K562 (cell line): ENCODE measurements at places on chromosomes 7 and 10.

DNA sequence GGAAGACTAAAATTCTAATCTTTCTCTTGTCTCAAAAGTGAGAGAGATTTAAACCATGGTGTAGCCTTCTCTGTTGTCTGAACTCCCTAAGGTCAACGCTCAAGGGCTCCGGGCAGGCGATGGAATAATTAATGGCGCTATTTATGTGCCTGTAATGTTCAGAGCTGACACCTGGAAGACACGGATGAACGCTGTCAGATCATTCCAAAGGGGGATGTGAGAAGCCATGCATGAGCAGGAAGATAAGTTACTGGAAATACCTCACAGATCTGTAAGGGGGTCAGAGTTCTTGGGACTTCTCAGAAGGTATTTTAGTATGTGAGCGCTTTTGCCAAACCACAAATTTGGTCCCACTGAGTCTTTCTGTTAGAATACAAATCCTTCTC, 73.3 kb upstream of the MTPN start:
- no peak for DNase-seq

GRCh38 chr7:42457663-42458062, 220.7 kb upstream of the GLI3 start:
- no peak for DNase-seq

DNA sequence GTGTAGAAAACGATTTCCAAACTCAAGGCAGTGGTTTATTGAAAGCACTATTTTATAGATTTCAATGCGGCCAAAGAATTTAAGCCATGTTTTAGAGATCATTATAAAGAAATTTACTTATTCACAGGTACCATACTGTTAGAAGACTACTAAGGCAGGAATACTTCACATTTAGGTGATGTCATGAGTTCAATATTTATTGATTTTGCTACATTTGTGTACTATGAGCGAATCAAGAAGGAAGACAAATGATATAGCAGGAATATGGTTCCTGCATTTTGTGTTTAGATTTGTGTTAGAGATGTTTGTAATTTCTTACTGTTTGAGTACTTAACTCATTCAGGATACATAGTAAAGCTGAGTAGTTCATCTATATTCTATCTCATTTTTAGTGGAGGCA, 1.7 kb upstream of the FBXW4 start:
- no peak for DNase-seq

DNA sequence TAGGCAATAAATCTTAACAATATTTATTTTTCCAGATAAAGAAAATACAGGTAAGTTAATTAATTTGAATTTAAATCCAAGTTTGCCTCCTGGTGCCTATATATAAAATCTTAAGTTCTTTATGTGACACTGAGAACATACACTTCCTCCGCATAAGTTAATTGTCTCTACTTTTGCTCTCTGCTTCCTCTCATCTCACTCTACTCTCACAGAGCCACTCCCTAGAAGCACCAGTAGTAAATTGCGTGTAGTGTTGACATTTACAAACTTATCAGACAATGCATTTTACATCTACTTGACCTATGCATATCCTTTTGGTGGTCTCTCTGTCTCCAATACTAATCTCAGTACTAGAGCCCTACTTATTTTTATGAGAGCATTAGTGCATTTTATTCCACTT, 144.5 kb downstream of the ETV1 start:
- DNase-seq, result no peak

DNA sequence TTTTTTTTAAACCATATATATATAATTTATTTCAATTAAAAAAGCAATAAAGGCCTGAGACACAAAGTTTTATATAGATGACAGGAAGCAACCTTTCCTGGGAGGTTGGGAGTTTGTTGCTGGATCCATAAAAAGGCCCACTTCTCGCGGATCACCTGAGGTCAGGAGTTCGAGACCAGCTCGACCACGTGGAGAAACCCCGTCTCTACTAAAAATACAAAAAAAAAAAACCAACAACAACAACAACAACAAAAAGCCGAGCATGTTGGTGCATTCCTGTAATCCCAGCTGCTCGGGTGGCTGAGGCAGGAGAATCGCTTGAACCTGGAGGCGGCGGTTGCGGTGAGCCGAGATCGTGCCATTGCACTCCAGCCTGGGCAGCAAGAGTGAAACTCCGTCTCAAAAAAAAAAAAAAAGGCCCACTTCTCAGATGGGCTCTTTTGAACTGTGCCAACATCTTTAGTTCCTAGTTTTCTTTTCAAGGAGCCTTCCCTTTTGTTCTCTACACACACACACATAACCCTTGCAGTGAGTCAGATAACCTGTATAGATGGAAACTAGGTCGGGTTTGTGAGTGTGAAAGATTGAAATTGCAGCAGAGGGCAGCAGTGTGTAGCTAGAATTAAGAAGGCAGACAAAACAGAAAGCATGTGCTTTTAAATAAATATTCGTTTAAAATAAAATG, 1.2 kb upstream of the SMNDC1 start:
- DNase-seq, result peak; percentile 47

GRCh38 chr10:79115302-79115701, 46.5 kb downstream of the ZMIZ1 start:
- no peak for DNase-seq

DNA sequence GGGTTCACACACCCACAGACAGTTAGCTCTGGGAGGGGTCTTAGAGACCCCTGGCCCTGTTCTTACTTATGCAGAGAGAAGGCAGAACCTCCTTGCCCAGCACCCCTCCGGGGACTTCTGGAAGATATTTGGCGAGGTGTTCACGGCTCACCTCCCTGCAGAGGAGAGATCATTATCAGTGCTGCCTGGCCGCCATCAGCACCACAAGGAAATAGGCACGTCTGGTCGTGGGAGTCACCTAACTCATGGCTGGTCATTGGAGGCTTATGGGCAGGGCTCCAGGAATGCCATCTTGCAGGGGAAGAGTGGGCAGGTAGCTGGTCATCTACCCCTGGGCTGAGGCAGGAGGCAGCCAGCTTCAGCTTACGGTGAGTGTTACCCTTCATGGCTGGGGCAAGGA, 189.4 kb downstream of the RPS24 start:
- DNase-seq, result no peak
